Kidney epithelial cell (primary cell): ENCODE measurements at places on chromosomes 11 and 22. TPM values are rescaled to one million over a fixed set of nuclear protein-coding genes. Genes with fewer than 3 reads are reported as not detected.

TMEM121B gene
- 1.5 and 2.5 TPM in 2 replicates for total RNA-seq

MS4A6A gene
- total RNA-seq = 0.55 and 2.3 TPM in 2 replicates

APOBEC3B gene
- total RNA-seq = 15.2 and 21.1 TPM in 2 replicates

UPK3A gene
- not detected in 2 replicates for total RNA-seq

GRCh38 chr11:9470765-9471164 is 10.0 kb downstream of the ZNF143 start:
- DNase-seq = no peak

DNA sequence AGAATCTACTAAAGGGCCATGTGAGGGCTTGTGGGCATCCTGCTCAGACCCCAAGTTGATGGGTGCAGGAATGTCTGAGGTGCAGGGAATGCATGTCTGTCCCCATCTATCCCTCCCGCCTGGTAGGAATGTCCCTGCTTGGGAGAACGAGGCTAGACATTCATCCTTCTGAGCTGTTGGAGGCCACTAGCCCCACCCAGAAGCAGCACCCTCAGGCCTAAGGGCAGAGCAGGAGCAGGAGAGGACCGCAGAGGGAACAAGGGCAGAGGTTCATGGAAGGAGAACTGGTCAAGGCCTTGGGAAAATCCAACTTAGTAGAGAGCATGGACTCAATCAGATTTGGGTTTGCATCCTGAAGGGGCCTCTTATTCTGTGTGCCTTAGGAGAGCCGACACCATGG is 22.1 kb upstream of the LMO1 start:
- no peak for DNase-seq

DNA sequence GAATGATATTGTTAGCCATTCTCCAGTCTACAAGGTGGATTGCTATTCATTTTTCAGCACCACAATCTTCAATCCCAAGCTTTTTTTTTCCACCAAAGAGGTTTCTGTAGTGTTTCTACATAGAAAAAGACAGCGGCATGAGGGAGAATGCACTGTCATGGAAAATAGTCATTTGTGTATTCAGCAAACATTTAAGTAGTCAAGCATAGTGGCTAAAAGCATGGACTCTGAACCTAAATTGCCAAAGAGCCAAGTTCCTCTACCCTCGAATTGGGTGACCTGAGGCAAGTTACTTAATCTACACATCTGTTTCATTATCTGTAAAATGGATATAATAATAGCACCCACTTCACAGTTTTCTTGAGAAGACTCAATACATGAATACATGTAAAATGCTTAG is 14.2 kb downstream of the GAS2 start:
- DNase-seq = no peak

GRCh38 chr11:2513441-2513840 is 68.6 kb downstream of the KCNQ1 start:
- no peak for DNase-seq

- DNase-seq = no peak
Observed at GRCh38 chr11:31822175-31822926, 11.2 kb upstream of the PAX6 start.
